ENCODE measurements at places on chromosomes 2 and 18.

DNA sequence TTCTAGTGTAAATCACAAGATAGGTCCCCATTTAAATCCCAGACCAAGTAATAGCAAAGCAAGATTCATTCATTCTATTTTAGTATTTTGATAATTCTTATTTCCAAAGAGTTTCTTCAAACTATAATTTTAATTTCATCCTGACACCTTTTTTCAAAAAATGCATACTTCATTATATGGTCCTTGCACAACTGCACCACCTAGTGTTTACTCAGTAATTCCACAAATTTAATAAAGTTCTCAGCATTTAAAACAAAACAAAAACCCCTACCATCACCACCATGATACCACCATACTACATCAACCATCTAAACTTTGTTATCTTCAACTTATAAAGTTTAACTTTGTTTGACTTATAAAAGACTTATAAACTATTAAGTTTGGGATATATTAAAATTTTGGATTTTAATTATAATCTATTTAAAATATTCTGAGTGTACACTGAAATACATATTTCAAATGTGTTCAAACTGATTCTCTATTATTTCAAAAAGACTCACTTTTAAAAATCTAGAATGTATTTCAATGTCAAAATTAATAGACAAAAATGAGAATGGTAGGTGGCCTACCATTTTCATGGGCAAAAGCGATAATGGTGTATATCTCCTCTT is 44.2 kb downstream of the WDPCP start:
- DNase-seq, result peak; percentile 37

- DNase-seq, result no peak
These were observed 680.7 kb downstream of the NR4A2 start for GRCh38 chr2:155651851-155652250.

DNA sequence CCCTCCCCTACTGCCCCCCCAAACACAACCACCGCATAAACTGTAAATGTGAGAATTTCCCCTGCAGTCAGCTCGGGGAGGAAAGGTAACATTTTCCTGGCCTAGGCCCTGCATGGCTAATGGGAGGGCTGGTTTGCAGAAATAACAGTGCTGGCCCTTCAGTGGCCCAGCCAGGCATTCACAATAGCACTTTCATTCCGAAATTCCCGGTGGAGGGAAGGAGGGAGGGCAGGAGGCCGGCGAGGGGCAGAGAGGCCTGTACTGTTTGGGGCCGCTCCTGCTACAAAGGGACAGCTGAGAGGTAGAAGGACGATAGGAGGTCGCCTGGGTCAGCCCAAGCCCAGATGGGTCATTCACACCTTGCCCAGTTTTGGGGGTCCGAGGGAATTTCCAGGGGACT is 11.3 kb downstream of the CYP26B1 start:
- no peak for DNase-seq

- no peak for DNase-seq
These were observed 113.7 kb downstream of the B3GNT2 start for GRCh38 chr2:62309465-62310091.

DNA sequence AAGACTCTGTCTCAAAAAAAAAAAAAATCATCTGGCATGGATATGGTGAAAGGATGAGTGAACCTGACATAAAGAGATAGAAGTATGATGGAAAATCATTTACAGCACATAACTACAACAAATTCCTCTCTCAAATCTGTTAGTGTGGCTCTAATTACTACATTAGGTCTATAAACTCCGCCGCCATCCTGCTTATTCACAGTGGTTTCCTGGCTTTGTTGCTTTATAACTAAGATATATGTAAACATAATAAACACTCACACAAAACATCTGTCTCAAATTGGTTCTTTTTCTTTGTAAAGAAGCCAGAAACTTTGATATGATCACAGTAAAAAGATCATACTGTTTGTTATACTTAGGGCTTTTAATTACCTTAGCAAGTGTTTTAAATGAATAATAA is 412.6 kb upstream of the FAM98A start:
- DNase-seq, result no peak
